ENCODE measurements at places on chromosomes 13 and 19.

GRCh38 chr13:109275852-109276251 is 510.5 kb downstream of the IRS2 start:
- no peak for DNase-seq

DNA sequence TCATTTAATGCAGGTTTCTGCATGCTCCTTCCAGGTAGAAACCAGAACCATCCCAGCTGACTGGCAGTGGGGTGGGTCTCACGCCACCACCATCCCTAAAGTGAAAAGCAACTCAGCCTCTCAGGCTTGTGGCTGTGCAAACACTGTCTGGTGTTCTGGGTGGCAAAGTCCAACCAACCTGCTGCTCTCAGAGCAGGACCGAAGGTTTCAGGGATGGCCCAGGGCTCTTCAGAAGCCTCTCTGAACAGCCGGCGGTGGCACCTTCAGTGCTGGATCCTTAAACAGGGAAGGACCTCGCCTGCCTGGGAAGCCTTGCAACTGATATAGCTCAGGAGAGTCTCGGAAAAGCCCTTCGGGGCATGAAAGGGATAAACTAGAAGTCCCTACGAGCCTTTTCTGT is 100.8 kb downstream of the COL4A1 start:
- no peak for DNase-seq

- DNase-seq = no peak
Observed at GRCh38 chr19:980133-980998, 3.8 kb upstream of the WDR18 start.

GRCh38 chr13:106911020-106911419 is 343.1 kb upstream of the ARGLU1 start:
- DNase-seq = no peak

DNA sequence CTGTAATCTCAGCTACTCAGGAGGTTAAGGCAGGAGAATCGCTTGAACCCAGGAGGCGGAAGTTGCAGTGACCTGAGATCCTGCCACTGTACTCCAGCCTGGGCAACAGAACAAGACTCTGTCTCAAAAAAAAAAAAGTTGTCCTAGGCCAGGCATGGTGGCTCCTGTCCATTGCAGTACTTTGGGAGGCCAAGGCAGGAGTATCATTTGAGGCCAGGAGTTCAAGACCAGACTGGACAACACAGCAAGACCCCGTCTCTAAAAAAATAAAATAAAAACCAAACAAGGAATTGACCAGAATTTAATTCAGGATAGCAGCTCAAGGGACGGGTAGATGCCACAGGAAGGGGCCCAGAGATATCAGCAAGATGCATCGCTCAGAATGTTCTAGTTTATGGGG is 4.9 kb downstream of the SULT2B1 start:
- DNase-seq = no peak

DNA sequence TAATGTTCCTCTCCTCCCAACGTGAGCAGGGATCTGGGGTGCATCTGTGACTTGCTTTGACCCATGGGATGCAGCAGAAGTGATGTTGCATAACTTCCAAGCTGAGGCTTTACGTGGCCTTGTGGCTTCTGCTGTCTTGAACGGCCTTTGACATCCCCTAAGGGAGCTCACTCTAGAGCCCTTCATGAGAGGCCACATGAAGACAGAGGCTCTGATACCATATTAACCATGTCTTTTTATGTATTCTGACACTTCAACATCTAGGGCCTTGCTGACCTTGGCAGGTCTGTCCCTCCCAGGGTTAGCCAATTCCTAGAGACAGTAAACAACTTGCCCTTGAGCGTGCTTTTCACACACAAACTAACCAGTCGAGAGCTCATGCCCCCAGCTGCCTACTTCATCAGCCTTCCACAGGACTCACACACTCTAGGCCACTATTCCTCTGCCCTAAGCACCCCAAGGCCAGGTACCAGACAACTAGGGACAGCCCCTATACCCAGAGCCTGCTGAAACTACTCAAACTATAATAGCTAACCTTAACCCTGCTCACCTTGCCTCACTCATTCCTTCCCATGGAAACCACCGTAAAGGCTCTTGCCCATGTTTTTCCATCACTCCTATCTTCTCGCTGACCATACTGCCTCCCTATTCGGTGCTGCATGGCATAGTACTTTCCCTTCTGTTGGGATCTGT is 45.4 kb downstream of the CCDC70 start:
- no peak for DNase-seq

DNA sequence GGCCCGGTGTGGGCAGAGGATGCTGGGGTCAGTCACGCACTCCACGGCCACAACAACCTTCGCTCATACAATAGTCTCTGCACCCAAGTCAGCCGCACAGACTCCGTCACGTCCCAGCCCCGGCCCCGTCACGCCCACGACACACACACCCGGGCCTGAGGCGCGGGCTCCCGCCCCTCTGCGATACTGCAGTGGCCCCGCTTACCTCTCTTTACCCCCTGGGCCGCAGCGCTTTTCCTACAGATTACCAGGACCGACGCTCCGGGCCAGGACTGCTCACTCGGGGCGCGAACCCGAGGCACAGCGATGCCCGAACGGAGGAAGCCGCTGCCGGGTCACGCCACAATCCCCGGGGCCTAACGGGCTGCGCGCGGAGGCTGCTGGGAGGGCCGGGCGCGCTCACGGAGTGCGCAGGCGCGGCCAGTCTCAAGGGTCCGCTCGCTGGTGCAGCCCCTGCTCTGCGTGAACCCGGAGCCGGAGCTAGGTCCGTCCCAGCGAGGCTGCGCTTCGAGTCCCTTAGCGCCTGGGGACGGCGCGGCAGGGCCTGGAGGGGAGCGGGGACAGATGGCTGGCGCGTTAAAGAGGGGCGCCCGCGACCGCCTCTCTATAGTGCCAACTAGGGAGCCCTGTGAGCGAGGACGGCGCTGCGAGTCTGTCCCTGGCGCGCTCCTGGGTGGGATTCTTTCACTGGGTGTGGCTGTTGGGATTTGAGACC is at the start of gene ZFP82:
Gene ZFP82, minus strand, starts transcription at position 358 of the 715 bp plus-strand sequence. CDS start 8,855 bp downstream, outside the sequence.
- peak; percentile 95 for DNase-seq

- peak; percentile 23 for DNase-seq
Observed at GRCh38 chr13:25046985-25047511, 48.9 kb upstream of the PABPC3 start.

GRCh38 chr19:6373813-6374108 is 1.2 kb downstream of the ALKBH7 start:
- DNase-seq = no peak

- DNase-seq = no peak
Observed at GRCh38 chr19:16355293-16356043, 30.8 kb downstream of the KLF2 start.

Measured in NCI-H345 (cell line).